ENCODE measurements at places on chromosomes 2 and 18.
A peak's percentile ranks its signal among the peaks of the same experiment; 100 is the strongest.

DNA sequence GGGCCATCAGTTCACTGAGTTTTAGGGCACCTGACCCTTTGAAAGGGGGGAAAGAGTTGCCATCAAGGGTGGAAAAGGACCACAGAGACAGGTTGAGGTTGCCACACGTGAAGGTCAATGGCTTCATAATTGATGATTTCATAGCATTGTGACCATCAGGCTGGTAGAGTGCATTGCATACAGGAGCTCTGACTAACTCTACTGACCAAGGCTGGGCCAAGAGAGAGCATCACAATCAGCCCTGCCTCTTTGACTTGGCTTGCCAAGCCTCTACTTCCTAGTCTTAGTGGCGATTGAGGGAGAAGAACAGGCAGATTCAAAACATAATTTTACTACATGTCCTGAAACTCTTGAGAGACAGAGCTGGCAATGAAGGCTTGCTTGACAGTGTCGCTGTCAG lies 5.8 kb upstream of the TNP1 start:
- no peak for DNase-seq

GRCh38 chr18:48595703-48596218 lies 56.9 kb downstream of the CTIF start:
- DNase-seq: no peak

DNA sequence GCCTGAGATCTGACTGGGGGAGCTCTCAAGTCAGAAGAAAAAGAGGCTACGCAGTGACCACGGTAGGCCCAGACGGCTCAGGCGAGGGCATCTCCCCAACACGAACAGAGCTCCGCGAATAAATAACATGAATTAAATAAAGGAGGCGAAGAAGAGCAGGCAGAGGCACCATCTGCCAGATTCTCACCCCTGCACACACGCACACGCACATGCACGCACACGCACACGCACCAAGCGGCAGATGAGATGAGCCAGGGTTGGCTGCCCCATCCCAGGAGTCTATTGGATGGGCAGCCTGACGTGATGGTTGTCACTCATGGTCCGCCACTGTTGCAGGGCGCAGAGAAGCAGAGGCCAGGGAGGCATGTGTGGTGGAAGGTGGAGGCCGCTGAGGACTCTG lies 50.4 kb upstream of the ASXL2 start:
- no peak for DNase-seq

- no peak for DNase-seq
These were observed at the start of gene ST6GAL2 for GRCh38 chr2:106885971-106886915. ST6GAL2 (minus strand) TSS chr2:106886167; CDS start chr2:106843977, 42,190 bp downstream.

- no peak for DNase-seq
These were observed 38.2 kb upstream of the CHRNA1 start for GRCh38 chr2:174802459-174802858.

DNA sequence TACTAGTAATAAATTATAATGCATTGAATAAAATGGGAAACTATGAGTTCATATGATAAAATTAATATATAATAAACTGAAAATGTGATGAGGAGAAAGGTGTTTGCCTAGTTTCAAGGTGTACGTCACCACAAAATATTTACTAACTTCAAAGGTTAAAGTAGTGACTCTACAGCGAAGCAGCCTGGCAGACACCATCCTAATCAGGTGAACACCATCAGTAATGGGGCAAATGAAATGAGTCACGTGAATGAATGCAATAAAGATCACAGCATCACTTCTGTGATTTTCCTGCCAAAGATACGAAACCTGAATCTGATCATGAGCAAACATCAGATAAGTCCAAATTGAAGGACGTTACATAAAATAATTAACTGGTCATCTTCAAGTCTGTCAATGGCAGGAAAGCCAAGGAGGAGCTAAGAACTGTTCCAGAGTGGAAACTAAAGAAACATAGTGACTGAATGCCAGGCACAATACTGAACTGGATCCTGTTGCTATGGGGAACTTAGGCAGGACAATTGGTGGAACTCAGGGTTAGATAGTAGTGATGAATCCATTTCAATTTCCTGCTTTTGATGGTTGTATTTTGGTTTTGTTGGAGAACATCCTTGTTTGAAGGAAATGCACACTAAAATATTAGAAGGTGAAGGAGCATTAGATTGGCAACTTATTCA lies 12.1 kb upstream of the NOSTRIN start:
- DNase-seq: no peak

DNA sequence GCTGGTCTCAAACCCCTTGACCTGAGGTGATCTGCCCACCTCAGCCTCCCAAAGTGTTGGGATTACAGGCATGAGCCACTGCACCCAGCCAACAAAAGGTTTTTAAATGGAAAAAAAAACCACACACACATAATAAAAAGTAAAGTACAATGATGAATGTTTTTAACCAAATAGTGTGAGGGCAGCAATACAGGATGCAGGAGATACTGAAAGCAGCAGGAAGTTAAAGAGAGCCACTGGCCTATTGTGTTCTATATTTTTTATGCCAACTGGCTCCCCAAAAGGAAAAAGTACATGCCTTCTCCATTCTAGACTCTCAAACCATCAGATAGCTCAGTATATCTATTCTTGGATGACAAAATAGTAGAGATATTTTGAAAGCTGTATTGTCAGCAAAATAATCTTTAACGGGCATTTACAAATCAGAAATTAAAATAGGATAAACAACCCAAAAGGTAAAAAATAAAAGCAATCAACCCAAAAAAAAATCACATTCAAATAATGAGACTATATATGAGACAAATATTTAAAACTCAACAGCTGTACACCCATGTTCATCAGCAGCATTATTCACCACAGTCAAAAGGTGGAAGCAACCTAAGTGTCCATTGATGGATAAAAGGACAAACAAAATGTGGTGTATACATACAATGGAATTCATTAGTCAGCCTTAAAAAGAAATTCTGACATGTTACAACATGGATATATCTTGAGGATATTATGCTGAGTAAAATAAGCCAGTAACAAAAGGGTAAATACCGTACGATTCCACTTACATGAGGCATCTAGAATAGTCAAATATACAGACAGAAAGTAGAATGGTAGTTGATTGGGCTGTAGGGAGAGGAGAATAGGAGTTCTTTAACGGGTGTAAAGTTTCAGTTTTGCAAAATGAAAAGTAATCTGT lies 26.2 kb downstream of the GPATCH11 start:
- DNase-seq: no peak

DNA sequence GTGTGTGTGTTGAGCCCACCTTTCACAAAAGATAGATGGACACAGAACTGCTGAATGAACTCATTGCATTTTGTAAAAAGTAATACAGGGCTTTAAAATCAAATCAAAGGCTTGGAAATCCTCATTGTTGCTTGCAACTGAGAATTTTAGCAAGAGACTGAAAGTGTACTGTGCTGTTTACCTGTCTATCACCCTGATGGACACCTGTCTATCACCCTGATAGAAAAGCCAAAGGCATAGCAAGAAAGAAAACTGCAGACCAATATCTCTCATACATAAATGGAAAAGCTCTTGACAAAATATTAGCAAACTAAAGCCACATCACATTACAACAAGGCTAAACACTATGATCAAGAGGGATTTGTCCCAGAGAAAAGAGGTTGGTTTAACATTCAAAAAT lies 107.5 kb upstream of the TMEM18 start:
- DNase-seq: no peak

GRCh38 chr18:51339856-51340255 lies 142.4 kb upstream of the MEX3C start:
- DNase-seq: no peak

DNA sequence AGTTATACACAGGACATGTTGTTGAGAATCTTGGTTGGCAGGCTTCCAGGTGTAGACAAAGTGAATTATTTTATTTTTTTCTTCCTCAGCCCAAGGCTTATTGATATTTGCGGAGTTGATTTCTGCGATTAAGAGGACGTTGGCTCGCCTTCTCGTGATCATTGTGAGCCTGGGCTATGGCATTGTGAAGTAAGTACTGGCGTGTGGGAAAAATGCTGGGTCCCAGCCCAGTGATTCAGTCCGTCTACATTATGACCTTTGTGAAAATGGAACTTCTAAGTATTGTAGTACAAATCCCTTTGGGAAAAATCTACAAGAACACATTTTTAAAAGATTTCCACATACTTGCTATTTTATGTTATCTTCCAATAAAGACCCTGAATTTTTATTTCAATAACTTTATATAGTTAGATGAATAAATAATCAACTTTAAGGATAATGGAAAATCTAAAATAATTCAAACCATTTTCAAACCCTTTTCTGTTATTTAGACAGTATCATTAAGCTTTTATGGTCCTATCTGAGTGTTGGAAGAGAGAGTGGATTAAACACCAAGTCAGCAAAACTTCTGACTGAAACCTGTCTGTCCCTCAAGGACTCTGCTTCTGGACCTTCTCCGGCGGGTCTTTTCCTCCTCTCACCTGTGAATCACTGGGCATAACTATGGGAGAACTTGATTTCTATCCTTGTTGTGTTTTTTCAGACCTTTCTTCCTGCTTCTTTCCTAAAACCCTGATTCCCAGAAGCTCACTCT lies 31.0 kb downstream of the TMEM87B start:
- DNase-seq: no peak

- no peak for DNase-seq
These were observed 36.3 kb upstream of the LBH start for GRCh38 chr2:30195016-30195415.

GRCh38 chr18:23941791-23942190 lies 72.8 kb upstream of the TTC39C start:
- no peak for DNase-seq

GRCh38 chr18:53861185-53861584 lies 363.3 kb downstream of the MBD2 start:
- no peak for DNase-seq

GRCh38 chr2:170695521-170696410 lies 19.4 kb upstream of the SP5 start:
- DNase-seq: no peak

DNA sequence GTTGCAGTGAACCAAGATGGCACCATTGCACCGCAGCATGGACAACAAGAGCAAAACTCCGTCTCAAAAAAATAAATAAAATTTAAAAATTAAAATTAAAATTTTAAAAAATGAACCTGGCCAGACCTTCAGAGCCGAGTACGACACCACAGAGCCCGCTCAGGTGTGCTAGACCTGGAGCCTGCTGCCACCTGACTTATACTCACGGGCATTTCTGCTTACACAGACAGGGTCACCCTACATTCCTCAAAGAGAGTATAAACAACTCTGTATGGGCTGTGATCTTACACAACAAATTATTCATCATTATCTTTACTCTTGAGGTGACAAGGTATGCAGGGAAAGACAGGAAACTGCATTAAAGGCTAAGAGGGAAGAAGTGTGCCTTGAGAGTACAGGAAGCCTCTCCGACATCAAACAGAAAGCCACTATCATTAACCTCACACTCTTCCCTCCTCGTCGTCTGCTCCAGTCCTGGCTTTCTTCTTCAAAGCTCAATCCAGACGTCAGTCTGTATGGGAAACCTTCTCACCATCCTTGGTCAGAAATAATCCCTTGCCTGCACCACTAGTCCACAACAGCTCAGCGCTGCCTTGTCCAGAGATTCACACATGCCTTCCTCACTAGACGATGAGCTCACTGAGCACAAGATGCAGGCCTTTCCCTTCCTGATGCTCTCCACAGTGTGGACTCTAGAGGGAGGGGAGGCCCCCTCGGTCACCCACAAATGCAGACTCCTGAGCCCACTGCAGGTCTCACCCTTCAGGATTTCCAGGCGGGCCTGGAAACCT lies 56.2 kb downstream of the UXS1 start:
- DNase-seq: peak; percentile 28

DNA sequence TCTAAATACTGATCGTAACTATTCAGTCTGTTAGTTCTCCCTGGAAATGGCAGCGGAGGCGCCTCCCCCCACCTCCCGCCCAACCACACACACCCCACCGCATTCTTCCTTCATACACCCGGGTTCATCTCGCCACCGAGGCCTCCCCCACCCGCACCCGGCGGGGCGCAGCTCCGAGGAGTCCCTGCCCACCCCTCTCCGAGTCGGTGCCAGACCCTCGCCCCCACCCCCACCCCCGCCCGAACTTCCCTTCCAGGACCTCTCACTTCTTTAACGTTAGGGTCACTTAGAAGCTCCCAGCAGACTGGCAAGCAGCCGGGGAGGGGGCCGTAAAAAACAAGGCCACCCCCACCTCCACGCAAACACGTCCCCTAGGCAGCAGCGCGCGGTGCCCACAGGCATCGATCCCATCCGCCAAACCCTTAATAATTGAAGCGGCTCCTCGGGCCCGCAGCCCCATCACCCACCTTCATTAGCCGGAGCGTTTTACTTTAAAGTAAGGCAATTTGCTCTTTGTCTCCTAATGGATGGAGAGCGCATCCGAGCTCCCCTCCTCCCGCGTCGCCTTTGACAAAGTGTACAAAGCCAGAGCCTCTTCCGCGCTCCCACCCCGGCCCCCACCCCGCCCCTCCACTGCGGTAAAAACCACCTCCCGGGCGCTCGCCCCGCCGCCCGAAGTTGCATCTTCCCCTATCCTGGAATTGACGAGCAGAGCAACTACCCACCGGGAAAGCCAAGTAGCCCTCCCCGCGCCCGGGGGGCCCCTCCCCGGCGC lies 624 bp downstream of the ZNF516 start:
- no peak for DNase-seq

Data from T-cell (primary cell).